BJ (cell line): ENCODE measurements at places on chromosomes 13 and 19.

- DNase-seq: no peak
These were observed 67.4 kb downstream of the MCF2L start for GRCh38 chr13:113036401-113036800.

DNA sequence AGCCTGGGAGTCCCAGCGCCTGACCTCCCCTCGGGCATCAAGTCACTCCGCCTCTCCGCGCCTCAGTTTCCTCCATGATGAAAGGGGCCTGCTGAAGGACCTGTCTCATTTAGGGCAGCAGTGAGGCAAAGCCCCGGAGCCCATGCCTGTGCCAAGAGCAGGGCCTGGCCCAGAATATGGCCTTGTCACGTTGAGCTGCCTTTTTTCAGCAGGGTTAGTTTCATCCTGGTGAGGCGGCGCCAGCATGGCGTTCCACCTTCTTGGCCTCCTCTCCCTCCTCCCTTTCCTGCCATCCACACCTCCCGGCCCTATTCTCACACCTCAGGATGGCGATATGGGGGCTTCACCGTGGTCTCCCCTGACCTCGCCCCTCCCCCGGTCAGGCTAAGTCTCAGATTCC lies 30.2 kb downstream of the PAK4 start:
- no peak for DNase-seq

DNA sequence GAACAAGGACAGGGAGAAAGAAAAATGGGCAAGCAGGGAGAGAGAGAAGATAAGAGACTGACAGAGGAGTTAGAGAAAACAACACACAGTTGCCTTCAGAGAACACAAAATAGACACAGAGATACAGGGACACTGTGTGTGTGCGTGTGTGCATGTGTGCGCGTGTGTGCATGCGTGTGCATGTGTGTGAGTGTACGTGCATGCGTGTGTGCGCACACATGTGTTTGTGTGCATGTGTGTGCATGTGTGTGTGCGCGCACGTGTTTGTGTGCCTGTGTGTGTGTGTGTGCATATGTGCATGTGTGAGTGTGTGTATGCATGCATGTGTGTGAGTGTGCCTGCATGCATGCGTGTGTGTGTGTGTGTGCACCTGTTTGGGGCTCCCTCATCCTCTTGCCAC lies 5.9 kb upstream of the PLAUR start:
- no peak for DNase-seq

DNA sequence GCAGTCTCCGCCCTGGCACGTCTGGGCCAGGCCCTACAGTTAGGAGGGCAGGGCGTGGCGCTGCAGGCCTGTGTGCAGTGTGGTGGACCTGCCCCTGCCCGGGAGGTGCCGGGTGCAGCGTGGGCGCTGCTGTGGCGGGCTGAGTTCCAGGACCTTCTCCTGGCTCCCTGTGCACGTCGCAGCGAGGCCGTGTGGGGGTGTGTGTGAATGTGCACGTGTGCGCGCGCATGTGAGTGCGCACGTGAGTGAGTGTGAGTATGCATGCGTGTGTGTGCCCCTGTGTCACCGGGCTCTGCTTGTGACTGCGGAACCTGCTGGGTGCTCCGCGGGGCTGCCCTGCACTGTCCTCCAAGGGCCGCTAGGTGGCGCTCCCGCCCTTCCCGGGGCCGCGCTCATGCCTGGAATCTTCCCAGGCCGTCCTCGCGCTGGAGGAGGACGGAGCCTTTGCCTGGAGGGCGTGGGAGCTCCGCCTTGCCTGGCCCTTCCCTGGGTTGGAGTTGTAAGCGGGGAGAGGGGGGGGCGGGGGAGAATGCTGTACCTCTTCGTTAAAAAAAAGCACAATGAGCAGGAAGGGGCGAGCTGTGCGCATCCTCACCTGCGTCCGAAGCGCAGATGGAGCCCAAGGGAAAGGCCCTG lies 79.3 kb downstream of the KDM4B start:
- DNase-seq: no peak

GRCh38 chr19:18203408-18203862 lies 407 bp downstream of the RAB3A start:
- DNase-seq: no peak

GRCh38 chr19:55132453-55133129 lies 15.2 kb upstream of the PPP1R12C start:
- DNase-seq: no peak

GRCh38 chr19:57382806-57383488 lies 6.7 kb upstream of the ZNF548 start:
- no peak for DNase-seq

DNA sequence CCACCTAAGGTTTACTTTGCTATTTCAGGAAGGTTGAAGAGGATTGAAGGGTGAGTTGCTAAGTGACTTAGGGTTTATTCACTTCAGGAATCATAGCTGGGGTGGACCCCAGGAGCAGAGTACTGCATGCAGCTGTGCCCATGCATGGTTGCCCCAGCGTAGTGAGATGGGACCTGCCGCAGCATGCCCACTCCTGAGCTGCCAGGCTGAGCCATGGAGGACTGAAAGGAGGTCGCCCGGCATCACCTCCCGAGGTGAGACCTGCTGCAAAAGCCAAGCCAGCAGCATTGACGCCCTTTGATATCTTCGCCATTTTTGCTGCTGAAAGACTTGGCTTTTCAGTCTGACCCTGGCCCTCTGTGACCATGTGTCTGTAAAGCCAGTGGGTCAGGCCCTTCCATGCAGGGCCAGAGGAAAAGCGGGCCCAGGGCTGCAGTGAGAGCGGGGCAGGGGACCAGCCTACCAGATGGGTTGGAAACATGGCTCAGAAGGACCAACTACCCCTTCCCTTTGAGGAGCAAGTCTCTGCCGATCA lies 9.9 kb downstream of the POP4 start:
- DNase-seq: no peak

GRCh38 chr13:33548069-33548468 lies 262.5 kb upstream of the STARD13 start:
- DNase-seq: no peak

- no peak for DNase-seq
These were observed 23.0 kb downstream of the NFIX start for GRCh38 chr19:13018035-13018914.

DNA sequence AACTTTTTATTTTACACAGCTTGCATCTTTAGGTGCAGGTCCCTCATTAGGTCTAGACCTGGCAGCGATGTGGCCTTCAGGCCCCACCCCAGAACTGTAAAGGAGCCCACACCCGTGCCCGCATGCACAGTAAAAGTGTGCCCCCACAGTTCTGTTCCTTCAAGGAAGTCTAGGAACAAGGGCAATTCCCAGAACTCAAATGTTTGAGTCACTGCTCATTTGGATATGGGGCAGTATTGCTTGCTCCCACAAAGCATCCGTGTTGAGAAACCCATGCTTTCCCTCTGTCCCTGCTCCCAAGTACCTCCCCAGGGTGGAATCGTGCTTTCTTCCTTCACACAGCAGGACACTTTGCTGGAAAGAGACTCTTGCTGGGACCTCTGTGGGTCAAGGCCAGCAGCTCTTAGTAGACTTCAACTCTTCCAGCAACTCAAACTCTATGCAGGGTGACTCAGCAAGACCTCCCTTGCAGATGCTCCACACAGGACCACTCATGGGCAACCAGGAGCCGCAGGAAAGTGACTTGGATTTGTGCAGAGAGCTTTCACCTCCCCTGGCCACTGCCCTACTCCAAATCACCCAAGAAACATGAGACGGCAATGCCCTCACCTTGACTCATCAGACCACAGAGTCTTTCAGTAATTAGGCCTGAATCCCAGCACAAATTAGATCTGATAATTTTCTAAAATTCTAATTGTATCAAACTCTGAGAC lies 12.3 kb downstream of the SLC7A1 start:
- DNase-seq: peak; percentile 37

- no peak for DNase-seq
These were observed 22.6 kb downstream of the SMIM24 start for GRCh38 chr19:3457528-3458228.

- DNase-seq: no peak
These were observed 26.0 kb upstream of the SLC7A10 start for GRCh38 chr19:33251526-33252090.

DNA sequence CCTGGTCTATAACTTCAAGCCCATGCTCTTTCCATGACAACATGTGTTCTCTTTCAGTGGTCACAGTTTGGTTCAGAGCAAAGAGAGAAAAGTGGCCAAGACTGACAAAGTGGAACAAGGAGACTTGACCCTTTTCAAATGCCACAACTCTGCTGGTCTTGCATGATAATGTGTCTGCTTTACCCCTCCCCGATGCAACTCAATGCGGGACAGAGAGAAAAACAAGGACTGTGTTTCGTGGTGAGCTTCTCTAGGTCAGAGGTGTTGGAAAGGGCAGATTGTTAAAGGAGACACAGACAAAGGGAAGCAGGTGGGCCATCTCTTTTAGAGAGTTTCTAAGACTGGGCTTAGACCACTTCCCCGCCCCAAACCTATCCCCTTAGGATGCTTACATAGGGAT lies 61.6 kb upstream of the SERTM1 start:
- no peak for DNase-seq

DNA sequence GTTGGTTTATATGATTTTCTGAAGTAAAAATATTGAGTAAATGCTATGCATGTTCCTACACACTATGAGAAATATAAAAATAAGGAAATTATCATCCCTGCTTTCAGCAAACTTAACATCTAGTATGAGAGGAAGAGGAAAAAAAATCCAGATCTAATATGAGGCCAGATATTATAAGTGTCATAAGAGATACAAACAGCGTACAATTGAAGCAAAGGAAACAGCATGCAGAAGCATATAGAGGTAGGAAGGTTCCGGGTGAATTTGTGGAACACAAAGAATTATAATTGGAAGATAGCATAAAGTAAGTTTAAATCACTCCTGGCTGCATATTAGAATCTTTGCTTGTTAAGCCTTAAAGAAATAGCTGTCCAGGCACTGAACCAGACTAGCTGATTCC lies 88.3 kb downstream of the PDS5B start:
- DNase-seq: no peak

- no peak for DNase-seq
These were observed 52.0 kb downstream of the DCT start for GRCh38 chr13:94427313-94427953.

DNA sequence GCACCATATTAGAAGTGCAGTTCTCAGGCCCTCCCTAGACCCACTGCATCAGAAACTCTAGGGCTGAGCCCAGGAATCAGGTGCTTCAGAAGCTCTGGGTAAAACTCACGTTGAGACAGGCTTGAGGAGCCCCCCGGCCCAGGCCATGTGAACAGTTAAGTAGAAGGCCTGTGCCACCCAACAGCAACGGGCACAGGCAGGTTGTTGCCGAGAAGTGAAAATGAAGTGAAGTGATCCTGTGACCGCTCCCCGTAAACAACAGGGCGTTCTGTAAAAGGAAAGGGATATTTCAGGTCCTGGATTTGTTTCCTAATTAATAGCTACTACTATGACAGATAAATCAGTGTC lies 128.8 kb downstream of the ATP11A start:
- no peak for DNase-seq

DNA sequence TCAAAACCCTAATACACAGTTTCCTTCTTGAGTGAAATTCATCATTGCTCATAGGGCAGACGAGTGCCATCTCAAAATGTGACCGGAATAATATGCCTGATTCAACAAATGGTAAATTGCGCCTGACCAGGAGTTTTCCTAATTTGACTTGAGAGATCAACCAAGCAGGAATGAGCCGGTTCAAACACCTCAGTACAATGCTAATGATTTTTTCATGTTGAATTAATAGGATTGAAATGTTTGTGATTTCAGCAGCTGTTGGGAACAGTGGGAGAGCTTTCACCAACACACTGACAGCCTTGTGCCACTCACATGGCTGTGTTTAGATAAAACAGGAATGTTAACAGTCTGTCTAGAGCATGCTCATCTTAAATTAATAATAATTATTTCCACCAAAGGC lies 484.8 kb downstream of the PCDH9 start:
- no peak for DNase-seq

DNA sequence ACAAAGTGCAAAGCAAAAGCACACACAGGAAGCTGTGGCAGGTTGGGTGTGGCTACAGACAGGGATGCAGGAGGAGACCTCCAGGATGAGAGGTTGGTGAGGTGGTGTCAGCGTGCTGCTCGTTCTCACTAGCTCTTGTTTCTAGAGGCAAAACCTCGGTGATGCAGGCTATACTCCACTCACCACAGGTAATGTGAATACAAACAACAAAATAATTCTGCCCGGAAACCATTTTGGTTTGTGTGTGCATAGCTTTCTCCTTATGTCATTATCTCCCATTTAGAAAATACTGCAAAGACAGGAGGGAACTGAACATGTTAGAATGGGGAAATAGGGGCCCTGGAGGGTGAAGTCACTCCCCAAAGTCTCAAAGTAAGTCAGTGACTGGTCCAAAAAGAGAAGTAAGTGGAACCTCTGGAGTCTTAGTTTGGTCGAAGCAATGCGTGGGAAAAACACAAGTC lies 9.4 kb downstream of the LCP1 start:
- DNase-seq: no peak

GRCh38 chr19:6728346-6728745 lies 7.9 kb upstream of the C3 start:
- no peak for DNase-seq
